ENCODE measurements at places on chromosomes 7 and 10.

DNA sequence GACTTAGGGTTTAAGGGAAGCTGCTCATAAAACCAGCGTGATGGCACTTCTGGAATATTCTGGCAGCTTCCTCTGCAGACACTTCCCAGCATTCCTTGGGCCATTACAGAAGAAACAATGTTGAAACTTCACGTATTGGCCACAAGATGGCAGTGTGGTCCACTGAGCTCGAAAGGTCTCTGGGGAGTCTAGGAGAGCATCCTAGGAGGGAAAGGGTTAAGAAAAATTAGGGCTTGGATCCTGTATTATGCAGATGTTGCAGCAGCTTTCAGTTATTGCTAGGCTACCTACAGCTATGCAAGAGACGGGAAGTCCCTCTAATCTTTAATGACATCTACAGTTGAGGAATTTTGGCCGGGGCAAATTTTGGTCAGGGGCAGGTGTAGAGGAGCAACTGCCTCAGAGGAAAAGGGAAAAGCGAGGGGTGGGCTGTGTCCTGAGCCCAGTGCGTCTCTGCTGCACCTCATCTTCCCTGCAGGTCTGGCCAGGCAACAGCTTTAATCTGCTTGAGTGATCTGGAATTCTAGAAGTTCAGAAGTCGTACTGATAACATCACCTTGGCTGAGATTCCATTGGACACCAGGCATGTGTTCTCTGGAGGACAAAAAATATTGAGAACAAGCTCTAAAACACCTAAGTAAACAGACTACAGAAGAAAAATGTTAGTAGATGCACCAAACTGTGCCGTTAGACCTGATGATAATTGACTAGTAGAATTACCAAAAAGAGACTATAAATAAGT is 220.8 kb upstream of the PRSS58 start:
- peak; percentile 67 for DNase-seq

DNA sequence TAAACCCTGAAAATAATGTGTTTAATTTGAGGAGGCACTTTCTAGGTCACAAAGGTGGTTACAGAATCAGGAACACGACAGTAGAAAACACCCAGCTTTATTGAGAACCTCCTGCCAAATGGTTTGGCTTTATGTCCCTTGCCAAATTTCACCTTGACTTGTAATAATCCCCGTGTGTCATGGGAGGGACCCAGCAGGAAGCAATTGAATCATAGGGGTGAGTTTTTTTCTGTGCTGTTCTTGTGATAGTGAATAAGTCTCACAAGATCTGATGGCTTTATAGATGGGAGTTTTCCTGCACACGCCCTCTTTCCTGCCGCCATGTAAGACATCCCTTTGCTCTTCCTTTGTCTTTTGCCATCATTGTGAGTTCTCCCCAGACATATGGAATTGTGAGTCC is 193.8 kb upstream of the KLF6 start:
- DNase-seq, result no peak

DNA sequence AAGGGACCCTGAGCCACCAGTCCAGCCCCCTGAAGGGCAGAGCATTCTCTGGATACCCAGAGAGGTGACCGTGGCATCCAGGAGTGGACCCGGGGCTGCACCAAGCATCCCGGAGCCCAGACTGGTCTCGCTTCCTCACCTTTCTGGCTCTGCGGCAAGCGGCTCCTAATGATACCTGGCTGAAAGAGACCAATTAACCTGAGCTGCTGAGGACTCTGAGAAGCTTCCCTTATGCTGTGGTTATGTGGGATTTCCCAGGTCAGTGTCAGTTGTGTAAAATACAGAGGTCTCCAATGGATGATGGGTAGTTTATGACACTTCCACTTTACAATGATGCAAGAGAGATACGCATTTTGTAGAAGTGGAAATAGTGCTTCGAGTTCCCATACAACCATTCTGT is 51.5 kb downstream of the PFKFB3 start:
- no peak for DNase-seq

- no peak for DNase-seq
Observed at GRCh38 chr7:134941185-134941900, 45.0 kb upstream of the AGBL3 start.

GRCh38 chr7:16559497-16560179 is 33.0 kb downstream of the LRRC72 start:
- DNase-seq, result no peak

GRCh38 chr7:158074896-158075632 is 512.6 kb downstream of the PTPRN2 start:
- DNase-seq, result no peak

DNA sequence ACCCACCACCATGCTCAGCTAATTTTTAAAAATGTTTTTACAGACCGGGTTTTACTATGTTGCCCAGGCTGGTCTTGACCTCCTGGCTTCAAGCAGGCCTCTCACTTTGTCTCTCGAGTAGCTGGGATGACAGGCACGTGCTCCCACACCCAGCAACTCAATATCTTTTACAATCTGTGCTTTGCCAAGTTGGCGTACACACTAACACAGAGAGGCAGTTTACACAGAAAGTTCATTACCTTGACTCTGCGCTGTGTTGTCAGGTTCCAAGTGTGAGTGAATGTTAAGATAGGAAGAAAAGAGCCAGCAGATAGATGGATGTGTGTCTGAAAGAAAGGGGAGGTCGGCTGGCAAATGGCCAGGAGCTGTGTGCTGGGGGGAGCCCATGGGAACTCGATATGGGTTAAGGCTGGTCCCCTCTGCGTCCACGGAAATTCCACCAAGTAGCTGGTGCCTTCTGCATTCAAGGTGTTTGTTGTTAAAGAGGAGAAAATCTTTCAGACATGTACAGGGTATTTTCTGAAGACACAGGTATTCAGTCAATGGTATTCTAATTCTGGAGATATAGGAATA is 299.8 kb downstream of the CAMK1D start:
- peak; percentile 34 for DNase-seq

DNA sequence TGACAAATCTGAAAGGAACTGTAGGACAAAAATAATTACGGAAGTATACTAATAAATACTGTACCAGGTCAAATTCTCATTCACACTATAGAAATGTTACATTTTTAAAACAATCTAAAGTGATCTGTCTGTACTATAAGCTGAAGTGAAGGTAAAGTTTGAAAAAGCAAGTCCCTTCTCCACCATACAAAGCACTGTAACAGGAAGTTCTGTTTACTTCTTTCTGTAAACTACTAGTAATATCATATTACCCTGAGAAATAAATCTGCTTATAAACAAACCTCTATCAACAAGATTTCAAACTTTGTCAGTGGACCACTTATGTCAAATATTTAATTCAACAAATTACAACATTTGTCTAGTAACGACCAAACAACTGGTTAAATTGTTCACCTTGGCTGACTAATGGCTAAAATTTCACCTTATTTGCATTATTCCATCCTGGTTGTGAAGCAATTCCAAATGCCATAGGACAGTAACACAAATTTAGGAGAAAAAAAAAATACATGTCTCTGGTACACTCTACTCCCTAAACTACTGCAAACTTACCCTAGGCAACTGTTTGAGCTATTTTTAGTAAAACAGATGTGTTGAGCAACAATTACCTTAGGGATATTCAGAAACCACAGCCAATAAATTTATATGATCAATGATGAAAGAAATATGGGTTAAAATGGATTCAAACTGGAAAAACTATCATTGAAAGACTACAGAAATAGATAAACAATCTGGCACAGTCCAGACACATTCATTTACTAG is 126.0 kb downstream of the NRBF2 start:
- DNase-seq, result no peak

GRCh38 chr10:21273400-21273968 is 252.0 kb downstream of the SKIDA1 start:
- DNase-seq, result no peak

DNA sequence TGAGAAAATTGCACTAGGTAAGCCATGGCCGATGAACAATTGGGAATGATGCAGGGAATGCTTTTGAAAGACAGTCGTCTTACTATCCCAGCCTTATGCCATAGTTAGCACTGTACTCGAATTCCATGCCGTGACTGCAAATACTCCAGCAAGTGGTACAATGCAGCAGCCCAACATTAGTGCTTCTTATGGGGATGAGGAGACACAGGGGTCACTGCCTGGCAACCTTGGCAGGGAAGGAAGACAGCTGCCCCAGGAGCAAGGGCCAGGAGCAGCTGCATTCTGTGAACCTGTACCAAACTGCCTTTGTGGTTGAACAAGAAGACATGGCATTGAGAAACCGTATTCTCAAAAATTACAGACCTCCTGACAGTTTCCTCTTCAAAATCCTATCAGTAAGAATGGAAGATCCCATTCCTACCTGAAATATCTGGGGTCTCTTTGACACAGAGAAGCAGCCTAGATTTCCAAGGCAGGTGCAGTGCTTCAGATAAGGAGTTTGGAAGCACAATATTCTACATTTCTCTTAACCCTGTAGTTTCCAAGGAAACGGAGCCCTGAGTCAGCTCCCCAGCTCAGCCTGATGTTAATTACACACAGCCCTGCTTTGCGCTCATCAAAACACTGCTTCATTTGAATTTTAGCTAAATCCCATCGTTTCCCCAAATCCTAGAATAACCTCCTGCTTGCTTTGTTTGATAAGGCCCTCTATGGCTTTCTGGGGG is 49.0 kb upstream of the FRMD4A start:
- no peak for DNase-seq

DNA sequence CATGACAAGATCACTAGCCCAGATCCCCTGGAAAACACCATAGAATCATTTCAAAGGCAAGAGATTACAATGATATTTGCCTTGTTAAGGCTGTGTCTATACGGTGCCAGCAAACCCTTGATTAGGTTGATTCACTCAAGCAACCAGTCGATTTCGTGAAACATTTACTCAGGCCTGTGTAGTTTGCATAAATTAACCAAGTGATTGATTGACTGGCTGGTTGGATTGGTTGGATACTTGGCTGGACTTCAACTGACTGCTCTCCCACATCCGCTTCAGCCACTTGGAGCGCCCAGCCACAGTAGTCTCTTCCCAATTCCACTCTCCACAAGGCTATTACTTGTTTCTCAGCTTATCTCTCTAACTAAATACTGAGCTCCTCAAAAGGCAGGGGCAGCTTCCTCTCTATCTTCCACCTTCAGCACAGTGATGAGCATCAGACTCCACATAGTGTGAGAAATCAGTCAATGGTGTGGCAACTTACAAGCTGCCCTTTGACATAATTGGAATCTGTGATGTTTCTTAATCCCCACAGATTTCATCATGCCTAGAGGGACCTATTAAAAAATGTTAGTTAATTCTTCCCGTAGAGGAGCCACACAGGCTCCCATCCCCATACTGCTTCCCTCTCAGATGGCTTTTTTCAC is 217.4 kb downstream of the GRM8 start:
- DNase-seq, result peak; percentile 16

- no peak for DNase-seq
Observed at GRCh38 chr10:130577039-130577438, 440.8 kb downstream of the GLRX3 start.

DNA sequence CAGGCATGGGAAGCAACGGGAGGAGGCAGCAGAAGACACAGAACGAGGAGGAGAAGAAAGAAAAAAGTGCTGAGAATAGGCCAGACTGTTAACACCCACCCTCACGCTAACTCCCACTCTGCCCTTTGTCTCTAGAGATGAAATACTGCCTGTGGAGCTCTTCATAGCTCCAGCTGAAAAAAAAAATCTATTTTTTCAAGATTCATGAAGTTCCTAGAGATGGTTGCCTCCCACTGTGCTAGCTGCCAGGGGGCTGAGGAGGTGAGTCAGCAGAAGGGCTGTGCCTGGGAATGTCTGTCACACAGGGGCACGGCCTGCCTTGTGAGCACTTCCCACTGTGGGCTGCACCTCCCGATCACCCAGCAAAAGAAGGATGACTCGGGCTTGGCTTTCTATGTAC is 144.5 kb downstream of the RNF216 start:
- DNase-seq, result peak; percentile 31

DNA sequence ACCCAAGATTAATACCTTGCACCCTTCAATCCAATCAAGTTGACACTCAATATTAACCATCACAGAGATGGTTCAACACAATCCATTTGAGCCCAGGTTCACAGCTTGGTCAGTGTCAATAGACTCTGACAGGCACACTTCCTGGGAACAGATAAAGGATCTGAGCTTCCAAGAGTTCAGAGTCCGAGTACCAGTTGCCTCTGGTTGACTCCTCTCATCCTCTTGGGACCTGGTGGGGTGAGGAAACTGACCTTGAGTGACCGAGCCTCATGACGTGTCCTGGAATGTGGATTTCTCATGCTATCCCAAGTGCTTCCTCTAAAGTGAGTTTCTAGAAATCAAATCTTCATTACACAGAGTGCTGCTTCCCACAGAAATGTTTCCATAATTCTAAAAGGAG is 162.0 kb downstream of the CYP26A1 start:
- peak; percentile 16 for DNase-seq

- DNase-seq, result peak; percentile 89
Observed at GRCh38 chr7:105963038-105963667, at the start of gene CDHR3. CDHR3 (plus strand) TSS chr7:105963264; CDS start chr7:105963319, 55 bp downstream.

GRCh38 chr7:516606-517456 is 2.8 kb downstream of the PDGFA start:
- DNase-seq, result peak; percentile 72

DNA sequence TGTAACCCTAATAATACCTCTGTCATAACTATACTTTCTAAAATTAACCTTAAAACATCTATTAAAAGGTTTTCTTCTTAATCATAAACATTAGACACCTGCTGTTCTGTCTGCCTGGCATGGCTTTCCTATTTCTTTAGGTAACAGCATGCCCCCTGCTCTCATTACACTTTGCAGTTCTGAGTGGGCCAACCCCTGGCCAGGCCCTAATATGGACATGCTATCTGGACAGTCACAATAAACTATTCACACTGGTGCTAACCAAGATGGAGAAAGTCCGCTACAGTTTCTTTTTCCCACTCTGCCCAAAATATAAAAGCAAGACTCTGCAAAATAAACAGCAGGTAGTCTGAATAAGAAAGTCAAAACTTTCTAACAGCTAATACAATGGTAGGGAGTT is 84.0 kb downstream of the ELAPOR2 start:
- DNase-seq, result no peak

- peak; percentile 91 for DNase-seq
Observed at GRCh38 chr7:88306590-88307048, at the start of gene STEAP4. STEAP4 (minus strand) TSS chr7:88306894; CDS start chr7:88284269, 22,625 bp downstream.

DNA sequence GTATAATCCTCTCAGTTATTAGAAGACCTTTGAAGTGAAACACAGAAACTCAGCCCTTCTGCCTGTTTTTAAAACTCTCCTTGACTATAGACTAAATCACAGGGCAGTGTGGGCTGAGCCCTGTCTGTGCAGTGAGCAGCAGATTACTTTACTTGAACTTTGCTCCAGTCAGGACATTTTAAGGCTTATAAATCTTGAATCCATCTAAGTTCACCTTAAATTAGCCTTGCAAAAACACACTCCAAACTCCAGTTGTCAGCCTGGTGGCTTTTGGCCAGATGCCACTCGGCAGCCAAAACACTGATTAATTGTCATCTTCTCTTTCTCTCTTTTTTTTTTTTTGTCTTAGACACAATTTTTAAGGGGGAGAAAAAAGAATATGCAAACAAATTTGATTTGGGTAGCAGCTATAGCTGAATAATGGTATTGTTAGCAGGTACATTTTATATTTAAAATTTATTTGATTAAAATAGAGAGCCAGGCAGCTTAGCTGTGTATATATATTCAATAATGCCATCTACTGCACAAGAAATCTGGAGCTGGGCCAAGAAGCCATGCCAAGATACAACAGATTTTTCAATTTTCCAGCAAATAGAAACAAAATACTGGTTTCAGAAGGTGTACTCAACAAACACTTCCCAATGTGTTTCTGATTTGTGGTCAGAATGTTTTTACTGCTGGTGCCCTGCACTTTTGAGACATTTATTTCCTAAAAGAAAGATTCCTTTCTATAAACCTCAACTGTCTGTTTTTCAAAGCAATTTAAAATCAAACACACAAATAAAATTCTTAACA is 247.7 kb downstream of the TFEC start:
- peak; percentile 30 for DNase-seq

All from stomach (tissue), 19 donors.